Activated T-helper 1 cell treated with anti-CD3 and anti-CD28 coated beads, Interleukin-2, amount 50 U/mL, for 16 hours (primary cell): ENCODE measurements at places on chromosomes 13 and 19.

GRCh38 chr19:41872775-41873647, 4.1 kb upstream of the CD79A start:
- peak; percentile 43 for DNase-seq

- DNase-seq, result no peak
Measured at GRCh38 chr19:16837035-16837362, 7.8 kb downstream of the SIN3B start.

GRCh38 chr19:1355568-1356507, 27.9 kb upstream of the NDUFS7 start:
- no peak for DNase-seq

- no peak for DNase-seq
Measured at GRCh38 chr13:63389756-63390155, 1974.1 kb upstream of the PCDH20 start.

- DNase-seq, result no peak
Measured at GRCh38 chr19:12527034-12527836, 24.0 kb downstream of the ZNF564 start.

GRCh38 chr13:43758834-43759233, 27.9 kb downstream of the ENOX1 start:
- DNase-seq, result no peak

DNA sequence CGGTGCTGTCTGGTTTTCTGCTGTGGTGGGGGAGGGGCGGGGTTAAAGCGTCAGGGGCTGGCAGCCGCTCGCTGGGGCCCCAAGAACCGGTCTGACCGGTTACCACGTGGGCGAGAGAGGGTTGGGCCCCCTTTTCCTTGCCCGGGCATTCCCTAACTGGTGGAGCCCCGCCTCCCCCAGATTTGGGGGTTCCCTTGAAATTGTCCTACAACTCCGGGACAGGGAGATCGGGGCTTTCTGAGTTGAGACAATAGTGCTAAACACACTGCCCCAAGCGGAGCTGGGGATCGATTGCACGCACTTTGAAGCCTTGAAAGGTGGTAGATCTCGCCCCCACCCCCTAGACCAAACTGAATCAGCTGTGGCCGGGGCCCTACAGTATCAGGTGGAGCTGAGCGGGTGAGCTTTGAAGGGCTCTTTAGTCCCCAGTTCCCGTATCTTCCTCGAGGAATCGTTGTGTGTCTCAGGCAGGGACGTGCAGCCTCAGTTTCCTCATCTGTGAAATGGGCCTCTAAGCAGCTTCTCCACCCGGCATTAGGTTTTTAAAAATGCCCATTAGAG, 4.8 kb downstream of the IER2 start:
- DNase-seq, result peak; percentile 38

- no peak for DNase-seq
Measured at GRCh38 chr19:678791-679388, 2.7 kb downstream of the FSTL3 start.

DNA sequence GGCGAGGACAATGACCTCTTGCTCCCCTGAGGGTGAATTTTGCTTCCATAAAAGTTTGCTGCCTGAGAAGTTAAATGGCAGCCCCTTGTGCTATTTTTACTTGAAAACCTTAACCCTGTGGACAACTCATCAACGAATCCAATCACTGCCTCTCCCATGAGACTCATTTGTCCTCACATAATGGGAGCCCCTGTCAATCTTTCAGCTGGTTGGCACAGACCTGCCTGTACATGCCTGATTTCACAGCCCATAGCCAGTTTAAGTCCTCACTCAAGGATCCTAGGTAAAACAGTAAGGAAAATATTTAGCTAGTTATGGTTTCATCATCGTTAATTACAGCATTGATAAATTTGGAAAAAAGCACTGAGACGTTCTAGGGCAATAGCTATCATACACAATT, 207.4 kb downstream of the NHLRC3 start:
- no peak for DNase-seq

DNA sequence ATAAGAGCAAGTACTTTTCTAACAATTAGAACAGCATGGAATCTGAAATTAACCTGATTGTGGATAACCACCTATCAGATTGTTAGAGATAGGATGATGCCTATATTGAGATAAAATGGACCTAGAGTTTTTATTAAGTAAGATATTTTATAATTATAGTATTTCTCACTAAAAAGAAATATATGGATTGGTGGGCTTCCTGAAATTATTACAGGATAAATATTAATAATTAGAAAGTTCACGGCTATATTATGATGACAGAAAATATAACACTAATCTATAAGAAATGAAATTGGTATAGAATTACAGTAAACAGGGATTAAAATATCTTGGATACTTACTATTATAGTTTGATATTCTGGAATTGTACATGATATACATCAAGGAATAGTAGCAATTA, 378.0 kb upstream of the SPRY2 start:
- no peak for DNase-seq

GRCh38 chr19:16095071-16095571, 16.6 kb upstream of the RAB8A start:
- DNase-seq, result no peak

DNA sequence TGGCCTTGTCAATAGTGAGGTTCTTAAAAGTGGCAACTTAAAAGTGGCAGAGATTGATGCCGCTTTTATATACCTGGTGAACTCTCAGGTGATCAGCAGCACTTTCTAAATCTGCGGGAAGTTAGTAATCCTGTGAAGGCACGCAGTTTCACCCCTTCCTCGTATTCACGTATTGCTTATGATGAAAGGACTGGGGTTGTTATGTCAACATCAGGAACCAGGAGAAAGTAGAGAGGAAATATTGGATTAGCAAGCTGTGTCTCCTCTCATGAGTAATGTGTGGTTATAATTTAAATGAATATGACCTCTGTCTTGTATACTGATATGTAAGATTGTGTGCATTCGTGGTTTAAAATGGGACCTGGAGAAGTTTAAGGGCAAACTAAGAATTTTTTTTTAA, 544.6 kb downstream of the SLITRK6 start:
- no peak for DNase-seq

- no peak for DNase-seq
Measured at GRCh38 chr19:45130236-45130635, 30.5 kb downstream of the NKPD1 start.

GRCh38 chr19:53896682-53897081, 12.4 kb upstream of the CACNG7 start:
- no peak for DNase-seq

GRCh38 chr13:35471706-35472322, 4.7 kb downstream of the MAB21L1 start:
- DNase-seq, result no peak

GRCh38 chr13:66362485-66362884, 867.7 kb downstream of the PCDH9 start:
- DNase-seq, result no peak

- no peak for DNase-seq
Measured at GRCh38 chr13:33636955-33637670, 180.8 kb upstream of the RFC3 start.

DNA sequence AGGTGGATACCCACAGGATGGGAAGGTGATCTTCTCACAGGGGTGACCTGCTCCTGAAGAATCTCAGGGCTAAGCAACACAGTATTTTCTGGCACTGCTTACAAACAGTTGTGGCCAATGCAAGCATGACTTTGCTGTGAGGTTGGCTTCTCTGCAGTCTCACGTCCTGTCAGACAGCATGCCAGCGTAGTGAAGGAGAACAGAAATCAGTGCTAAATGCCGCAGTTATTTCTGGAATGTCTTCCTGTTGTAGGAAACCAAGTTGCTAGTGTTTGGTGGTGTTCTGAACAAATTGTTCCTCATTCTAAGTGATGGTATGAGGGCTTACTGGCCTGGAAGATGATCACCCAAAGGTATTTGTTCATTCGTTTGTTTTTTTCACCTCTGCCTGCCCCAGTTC, 320.1 kb downstream of the MTUS2 start:
- no peak for DNase-seq

DNA sequence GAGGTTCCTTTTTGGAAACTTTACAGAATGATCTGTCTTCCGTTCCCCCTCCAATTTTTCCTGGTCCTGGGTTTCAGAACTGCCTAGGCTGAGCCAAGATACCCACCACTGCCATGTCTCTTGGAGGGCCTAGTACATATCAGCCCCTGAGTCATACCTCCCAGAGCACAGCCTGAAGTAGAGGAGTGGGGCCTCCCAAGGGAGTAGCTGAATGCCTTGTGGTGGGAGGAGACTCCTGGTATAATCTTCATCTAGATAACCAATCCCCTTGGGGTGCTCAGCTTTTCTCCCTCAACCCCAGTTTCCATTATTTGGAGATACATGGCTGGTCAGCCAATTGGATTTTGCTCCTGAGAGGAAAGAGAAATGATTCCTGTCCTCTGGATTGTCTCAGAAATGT, 30.3 kb downstream of the ZNF763 start:
- no peak for DNase-seq

DNA sequence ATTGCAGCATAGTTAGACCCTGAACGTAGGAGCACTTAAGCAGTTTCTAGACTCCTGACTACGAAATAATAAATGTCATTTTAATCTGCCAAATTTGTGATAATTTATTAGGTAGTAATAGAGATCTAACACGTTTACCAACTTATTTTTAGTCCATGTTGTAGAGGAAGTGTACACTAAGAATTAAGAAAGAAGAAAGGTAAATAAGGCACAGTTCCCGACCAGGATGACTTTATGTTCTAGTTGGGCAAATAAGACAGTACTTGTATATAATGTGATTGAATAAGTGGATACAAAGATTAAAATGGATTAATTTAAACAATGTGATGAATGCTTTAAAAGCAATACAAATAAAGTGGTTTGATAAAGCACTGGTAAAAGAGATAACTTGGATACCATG, 1306.2 kb upstream of the PCDH20 start:
- DNase-seq, result no peak

DNA sequence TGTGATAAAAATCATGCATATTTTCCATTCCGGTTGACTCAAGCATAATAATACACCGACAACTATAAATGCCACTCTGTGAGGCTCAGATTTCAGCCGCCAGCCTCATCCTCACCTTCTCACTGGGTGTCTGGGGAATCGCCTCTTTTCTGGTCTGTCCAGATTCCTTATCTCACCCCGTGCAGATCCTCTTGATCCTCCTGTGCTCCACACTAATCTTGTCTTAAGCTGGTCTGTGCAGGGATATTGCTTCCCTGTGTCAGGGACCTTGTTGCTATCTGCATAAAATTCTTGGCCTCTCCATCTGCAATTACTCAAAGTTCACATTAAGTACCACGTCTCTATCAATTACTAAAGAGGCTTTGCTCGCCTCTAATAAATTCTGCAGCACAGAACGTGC, 116.6 kb upstream of the SPACA7 start:
- no peak for DNase-seq

- no peak for DNase-seq
Measured at GRCh38 chr19:18293642-18294466, 12.4 kb upstream of the JUND start.

GRCh38 chr13:113393226-113393562, 29.3 kb upstream of the GRTP1 start:
- no peak for DNase-seq

- DNase-seq, result peak; percentile 9
Measured at GRCh38 chr19:58181902-58182576, 822 bp upstream of the ZNF274 start.

DNA sequence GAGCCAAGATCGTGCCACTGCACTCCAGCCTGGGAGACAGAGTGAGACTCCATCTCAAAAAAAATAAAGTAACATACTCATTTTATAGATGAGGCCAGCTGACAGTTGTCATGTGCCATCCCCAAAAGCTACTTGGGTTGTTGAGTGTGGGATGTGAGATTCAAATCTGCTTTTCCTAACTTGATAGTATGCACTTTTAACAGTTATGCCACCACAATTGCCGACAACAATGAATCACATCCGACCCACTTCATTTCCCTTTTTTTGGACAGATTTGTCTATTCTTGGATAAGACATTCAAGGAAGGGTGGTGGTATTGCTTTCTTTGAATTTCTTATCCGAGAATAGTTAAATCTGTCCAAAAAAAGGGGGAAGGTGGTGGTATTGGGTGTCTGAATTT, 16.3 kb upstream of the DNMT1 start:
- no peak for DNase-seq

- no peak for DNase-seq
Measured at GRCh38 chr13:50123002-50123401, 107.8 kb downstream of the KCNRG start.

DNA sequence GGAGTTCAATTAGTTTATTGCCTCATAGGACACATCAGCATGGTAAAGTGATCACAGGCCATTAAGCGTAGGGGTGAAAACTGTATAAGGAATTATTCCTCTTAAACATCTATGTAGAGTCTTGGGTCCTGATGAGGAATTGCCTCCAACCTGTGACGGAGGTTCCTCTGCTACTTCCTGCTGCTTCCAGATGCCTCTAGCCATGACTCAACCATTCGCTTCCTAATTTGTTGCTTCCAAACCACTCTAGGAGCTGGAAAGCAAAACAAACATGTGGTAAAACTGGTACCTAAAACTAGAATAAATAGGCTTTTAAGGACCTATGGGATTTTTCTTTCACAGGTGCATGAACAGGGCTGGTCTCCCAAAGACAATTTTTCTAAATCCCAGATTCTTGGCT, 253.8 kb downstream of the KLF12 start:
- DNase-seq, result no peak

DNA sequence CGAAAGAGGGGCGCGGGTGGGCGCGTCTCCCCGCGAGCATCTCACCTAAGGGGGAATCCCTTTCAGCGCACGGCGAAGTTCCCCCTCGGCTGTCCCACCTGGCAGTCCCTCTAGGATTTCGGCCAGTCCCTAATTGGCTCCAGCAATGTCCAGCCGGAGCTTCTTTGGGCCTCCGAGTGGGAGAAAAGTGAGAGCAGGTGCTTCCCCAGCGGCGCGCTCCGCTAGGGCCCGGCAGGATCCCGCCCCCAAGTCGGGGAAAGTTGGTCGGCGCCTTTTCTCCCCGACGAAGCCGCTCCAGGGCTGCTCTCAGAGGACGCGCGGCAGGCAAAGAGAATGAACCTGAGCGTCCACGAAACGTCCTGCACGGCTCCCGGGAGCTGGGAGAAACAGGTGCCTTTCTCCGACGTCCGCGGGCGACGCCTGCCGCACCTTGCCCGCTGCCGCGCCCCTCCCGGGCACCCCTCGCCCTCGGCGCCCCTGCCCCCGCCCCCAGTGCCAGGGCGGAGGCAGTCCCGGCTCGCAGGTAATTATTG, 366 bp upstream of the KL start:
- DNase-seq, result no peak

DNA sequence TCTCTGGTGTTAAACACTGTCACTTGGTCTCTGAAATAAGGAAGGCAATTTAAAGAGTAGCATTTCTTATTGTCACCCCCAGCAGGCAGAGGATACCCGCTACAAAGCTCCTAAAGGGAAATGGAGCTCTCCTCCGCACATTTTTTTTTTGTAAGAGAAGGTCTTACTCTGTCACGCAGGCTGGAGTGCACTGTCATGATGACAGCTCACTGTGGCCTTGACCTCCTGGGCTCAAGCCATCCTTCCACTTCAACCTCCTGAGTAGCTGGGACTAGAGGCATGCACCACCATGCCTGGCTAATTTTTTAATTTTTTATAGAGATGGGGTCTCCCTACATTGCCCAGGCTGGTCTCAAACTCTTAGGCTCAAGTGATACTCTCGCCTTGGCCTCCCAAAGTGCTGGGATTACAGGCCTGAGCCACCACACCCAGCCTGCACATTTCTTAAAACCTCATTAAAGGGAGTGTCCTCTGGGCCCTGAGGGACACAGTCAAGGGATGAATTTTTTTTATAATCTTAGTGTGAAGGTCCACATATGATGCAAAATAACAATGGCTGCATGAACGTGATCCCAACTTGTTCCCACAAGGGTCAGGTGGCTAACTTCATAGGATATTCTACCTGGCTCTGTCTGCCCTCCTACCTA, 32.1 kb downstream of the SLC25A30 start:
- DNase-seq, result no peak

- DNase-seq, result no peak
Measured at GRCh38 chr19:4042731-4043082, 24.0 kb downstream of the ZBTB7A start.
